ENCODE measurements at places on chromosomes 2 and 18. TPM values are rescaled to one million over a fixed set of nuclear protein-coding genes. Genes with fewer than 3 reads are reported as not detected.

- H3K4me3 ChIP-seq, result no peak overlapping the region
- no peak for DNase-seq
- H3K36me3 ChIP-seq, result no peaks in the 10 kb centered on the region
Measured at GRCh38 chr2:235312571-235312970, 181.3 kb upstream of the AGAP1 start.

Gene SLC5A7
- not detected for total RNA-seq

- no peaks in the 10 kb centered on the region for H3K27me3 ChIP-seq
- H3K27ac ChIP-seq, result no peak overlapping the region
- H3K4me1 ChIP-seq, result no peaks in the 10 kb centered on the region
- H3K4me3 ChIP-seq, result no peak overlapping the region
Measured at GRCh38 chr2:182023235-182023634, 37.6 kb downstream of the PPP1R1C start.

DNA sequence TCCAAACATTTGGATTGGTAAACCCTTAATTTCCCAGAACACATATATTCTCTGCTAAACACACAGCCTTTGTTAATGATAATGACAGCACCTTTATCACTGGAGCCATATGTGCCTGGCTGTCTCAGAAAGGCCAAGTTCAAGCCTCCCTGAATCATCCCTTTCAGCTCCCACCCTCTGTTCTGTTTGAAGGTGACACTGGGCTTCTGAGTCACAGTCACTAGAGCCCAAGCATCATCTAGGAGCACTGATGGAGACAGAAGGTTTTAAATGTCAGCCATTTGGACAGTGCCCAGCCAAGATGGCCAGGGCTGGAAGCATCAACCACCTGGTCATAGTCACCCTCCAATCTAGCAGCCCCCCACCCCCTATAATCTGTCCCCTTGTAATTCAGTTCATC lies 80.6 kb downstream of the NRP2 start:
- no peak for DNase-seq
- no peaks in the 10 kb centered on the region for H3K4me1 ChIP-seq

Gene PSMD1
- 92.8 TPM for total RNA-seq

Gene DLX1
- total RNA-seq, result not detected

Gene CNTNAP5
- not detected for total RNA-seq

GRCh38 chr2:202718614-202719013 lies 83.8 kb downstream of the FAM117B start:
- H3K27me3 ChIP-seq, result no peaks in the 10 kb centered on the region
- peaks cover 19% of the 10 kb centered on the region for H3K4me1 ChIP-seq

GRCh38 chr2:185128346-185128745 lies 530.0 kb downstream of the ZNF804A start:
- no peak overlapping the region for H3K27ac ChIP-seq
- DNase-seq, result no peak
- H3K4me3 ChIP-seq, result no peak overlapping the region
- H3K27me3 ChIP-seq, result no peaks in the 10 kb centered on the region
- H3K4me1 ChIP-seq, result no peaks in the 10 kb centered on the region

GRCh38 chr18:39607034-39607433 lies 2041.4 kb upstream of the CELF4 start:
- no peak overlapping the region for H3K27ac ChIP-seq
- H3K4me1 ChIP-seq, result no peaks in the 10 kb centered on the region
- no peaks in the 10 kb centered on the region for H3K27me3 ChIP-seq
- H3K4me3 ChIP-seq, result no peak overlapping the region

Gene OR6B2
- not detected for total RNA-seq

Gene CFAP53
- 0.21 TPM for total RNA-seq

DNA sequence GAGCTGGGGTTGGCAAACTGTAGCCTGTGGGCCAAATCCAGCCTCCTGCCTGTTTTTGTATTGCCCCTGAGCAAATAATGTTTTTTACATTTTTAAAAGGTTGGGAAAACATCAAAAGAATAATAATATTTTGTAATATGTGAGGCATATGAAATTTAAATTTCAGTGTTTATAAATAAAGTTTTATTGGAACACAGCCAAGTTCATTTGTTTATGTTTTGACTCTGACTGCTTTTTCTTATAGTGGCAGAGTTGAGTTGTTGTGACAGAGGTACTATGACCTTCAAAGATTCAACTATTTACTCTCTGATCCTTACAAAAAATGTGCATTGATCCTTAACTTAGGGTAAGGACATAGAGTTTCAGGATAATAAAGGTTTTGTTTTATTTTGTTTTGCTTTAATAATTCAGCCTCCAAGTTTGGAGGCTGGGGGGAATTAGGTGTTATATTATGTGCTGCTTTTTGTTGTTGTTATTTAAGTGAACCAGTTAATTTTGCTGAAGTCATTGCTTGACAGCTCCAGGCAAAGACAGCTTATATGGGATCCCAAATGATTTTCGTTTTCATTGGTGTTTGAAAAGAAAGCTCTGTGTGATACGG lies 24.5 kb downstream of the SETBP1 start:
- H3K36me3 ChIP-seq, result peaks cover 9% of the 10 kb centered on the region
- H3K27ac ChIP-seq, result no peak overlapping the region
- DNase-seq, result no peak
- H3K4me3 ChIP-seq, result no peak overlapping the region
- H3K27me3 ChIP-seq, result peaks cover 9% of the 10 kb centered on the region
- peaks cover 18% of the 10 kb centered on the region for H3K4me1 ChIP-seq

DNA sequence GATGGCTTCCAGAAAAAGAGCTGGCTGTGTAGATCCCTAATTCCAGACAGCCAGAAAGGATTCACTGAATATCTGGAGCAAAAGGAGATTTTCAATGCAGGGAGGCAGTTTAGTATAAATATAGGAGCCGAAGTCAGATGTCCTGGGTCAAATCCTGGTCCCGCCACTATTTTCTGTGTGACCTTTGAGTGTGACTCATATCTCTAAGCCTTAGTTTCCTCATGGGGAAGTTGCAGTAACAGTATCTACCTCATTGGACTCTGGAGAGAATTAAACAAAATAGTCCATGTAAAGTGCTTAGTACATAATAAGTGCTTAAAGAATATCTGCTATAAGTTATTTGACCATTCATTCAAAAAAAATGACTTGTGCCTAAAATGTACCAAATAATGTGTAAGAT lies 52.1 kb upstream of the ITGA6 start:
- H3K4me1 ChIP-seq, result peaks cover 3% of the 10 kb centered on the region
- H3K4me3 ChIP-seq, result no peak overlapping the region

Gene RGPD3
- total RNA-seq, result 0.31 TPM

Gene OSR1
- total RNA-seq, result not detected

DNA sequence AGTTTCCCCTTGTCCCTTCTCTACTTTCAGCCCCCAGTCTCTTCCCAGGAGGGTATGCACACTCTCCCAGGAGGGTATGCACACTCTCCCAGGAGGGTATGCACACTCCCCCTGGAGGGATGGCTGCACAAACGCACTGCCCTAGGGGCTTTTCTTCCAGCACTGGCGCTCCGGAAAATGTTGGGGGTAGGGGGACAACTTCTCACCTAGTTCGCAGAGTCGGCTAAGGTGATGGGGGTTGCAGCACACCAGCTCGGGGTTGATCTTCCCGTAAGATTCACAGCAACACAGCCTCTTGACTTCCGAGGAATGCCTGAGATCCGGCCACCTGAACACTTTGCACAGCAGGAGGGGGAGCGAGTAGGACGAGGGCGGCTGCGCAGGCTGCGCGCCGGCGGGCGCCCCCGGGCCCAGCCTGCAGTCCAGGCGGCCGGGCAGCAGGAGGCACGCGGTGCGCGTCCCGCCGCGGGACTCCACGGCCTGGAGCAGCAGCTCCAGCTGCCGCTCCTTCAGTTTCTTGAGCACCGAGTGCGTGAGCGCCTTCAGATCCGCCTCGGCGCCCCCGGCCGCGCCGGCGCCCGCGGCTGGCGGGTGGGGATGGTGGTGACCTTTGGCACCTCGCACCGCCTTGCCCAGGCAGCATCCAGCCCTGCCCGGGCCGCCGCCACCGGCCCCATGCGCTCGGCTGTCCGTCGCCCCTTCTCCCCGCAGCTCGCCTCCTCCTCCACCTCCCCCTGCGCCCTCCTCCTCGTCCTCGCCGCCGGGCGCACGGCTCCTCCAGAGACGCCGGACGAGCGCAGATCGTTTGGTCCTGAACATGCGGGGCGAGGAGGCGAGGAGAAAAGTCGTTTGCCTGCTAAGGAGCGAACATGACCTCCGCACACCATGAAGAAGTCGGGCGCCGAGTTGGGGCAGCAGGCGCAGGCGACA lies 894 bp downstream of the SMAD7 start:
- no peaks in the 10 kb centered on the region for H3K27me3 ChIP-seq
- H3K4me3 ChIP-seq, result peak overlapping the region; percentile 100
- peaks cover 50% of the 10 kb centered on the region for H3K36me3 ChIP-seq
- peaks cover 41% of the 10 kb centered on the region for H3K4me1 ChIP-seq

Gene ZSWIM2
- total RNA-seq, result not detected

Gene ZNF385B
- total RNA-seq, result not detected

- peaks cover 12% of the 10 kb centered on the region for H3K27me3 ChIP-seq
- H3K4me1 ChIP-seq, result peaks cover 4% of the 10 kb centered on the region
- peak within 1 kb of the TSS; percentile 19 for H3K27ac ChIP-seq
- peak within 1 kb of the TSS; percentile 9 for H3K4me3 ChIP-seq
- DNase-seq, result no peak
Measured at GRCh38 chr18:33577685-33578517, at the start of gene ASXL3. TSS of gene ASXL3 (plus strand) at chr18:33578219. CDS start at chr18:33578632, 413 bp downstream.

- H3K27me3 ChIP-seq, result peaks cover 2% of the 10 kb centered on the region
- DNase-seq, result peak; percentile 61
- no peaks in the 10 kb centered on the region for H3K4me1 ChIP-seq
- H3K36me3 ChIP-seq, result no peaks in the 10 kb centered on the region
Measured at GRCh38 chr18:48663931-48664847, 125.4 kb downstream of the CTIF start.

DNA sequence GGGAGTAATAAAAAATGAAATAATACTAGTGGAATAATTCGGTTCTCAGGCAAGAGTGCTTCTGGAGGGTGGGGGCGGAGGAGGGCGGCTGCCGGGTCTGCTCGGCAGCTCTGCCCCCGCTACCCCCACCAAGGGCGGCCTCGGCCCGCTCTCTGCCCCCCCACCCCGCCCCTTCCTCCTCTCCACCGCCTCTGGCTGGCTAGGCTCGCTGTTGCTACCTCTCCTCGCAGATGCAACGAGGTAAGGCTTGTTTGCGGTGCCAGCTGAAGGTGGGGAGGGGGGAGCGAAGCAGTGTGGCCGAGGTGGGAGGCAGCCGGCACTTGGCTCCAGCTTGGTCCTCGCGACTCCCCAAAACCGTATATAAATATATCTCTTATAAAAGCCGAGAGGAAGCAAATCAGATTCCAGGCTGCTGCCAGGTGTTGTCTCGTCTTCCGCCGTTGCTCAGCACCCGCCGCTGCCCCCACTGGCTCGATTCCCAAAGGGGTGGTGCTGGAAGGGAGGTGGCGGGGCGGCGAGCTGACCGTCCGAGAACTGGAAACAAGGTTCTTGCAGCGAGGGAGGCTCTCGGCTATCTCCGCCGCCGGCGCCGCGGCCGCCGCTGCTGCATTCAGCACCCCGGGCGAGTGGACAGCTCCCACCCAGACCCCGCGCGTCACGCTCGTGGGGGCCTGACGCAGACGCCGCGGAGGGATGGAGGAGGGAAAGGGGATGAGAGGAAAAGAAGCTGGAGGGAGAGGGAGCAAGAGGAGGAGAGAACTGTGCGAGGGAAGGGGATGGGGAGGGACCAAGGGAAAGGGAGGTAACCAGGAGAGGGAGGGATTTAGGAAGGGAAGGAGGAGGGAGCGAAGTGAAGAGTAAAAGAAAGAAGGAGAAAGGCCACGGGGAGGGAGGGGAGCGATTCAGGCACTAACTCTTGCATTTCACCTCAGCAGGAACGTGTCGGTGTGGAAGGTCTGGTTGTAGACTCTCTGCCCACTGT lies at the start of gene MARCHF4:
Gene MARCHF4 (minus strand): TSS at position 763 of the 982 bp plus-strand sequence. CDS start 2,223 bp downstream, outside the sequence.
- H3K27ac ChIP-seq, result no peak within 1 kb of the TSS
- H3K27me3 ChIP-seq, result peaks cover 55% of the 10 kb centered on the region
- H3K4me3 ChIP-seq, result no peak within 1 kb of the TSS
- peaks cover 14% of the 10 kb centered on the region for H3K4me1 ChIP-seq
- DNase-seq, result peak; percentile 74
- H3K36me3 ChIP-seq, result no peaks in the 10 kb centered on the region

DNA sequence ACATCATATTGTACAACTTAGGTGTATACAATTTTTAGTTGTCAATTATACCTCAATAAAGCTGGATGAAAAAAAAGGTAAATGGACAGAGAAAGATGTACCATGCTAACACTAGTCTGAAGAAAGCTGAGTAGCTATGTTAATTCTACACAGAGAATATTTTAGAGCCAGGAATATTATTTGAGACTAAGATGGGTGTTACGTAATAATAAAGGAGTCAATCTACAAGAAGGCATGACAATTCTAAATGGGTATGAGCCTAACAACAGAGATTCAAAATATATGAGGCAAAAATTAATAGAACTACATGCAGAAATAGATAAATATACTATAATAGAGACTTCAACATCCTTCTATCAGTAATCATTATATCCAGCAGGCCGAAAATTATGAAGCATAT lies 69.1 kb downstream of the CCDC141 start:
- no peak overlapping the region for H3K27ac ChIP-seq
- H3K4me3 ChIP-seq, result no peak overlapping the region
- H3K27me3 ChIP-seq, result no peaks in the 10 kb centered on the region
- no peaks in the 10 kb centered on the region for H3K4me1 ChIP-seq

GRCh38 chr18:60623331-60623730 lies 250.8 kb upstream of the MC4R start:
- no peak for DNase-seq
- no peaks in the 10 kb centered on the region for H3K36me3 ChIP-seq
- no peaks in the 10 kb centered on the region for H3K4me1 ChIP-seq
- no peak overlapping the region for H3K4me3 ChIP-seq

DNA sequence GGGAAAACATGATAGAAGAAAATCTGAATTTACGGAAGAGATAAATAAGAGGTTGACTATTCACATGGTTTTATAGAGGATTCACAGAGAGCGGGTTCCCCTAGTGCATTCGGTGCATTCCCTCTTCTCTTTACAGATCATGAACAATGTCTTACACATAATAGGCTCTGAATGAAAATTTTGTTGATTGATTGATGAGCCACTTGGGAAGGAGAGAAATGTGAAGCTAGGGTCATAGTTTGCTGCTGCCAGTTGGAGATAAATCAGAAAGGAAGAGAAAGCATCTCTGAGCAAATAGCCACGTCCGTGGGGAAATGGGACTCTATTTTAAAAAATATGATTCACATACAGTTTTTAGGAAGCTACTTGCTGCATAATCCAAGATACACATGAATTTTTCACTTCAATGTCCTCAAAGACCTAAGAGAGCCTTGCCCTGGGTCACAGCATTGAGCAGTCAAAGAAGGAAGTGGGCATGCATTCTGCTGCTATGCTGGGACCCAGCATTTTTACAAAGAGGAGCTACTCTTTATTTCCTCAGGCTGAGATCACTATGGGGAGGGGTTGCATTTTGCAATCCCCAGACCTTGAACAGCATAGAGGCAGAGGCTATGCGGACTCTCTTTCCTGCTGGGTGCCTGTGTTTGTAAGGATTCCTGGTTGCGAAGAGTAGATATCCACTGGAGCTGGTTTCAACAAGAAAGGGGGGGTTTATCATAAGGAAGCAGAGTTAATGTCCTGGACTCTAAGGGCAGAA lies 395.3 kb downstream of the TSN start:
- DNase-seq, result no peak
- no peaks in the 10 kb centered on the region for H3K36me3 ChIP-seq
- no peak overlapping the region for H3K27ac ChIP-seq
- no peaks in the 10 kb centered on the region for H3K27me3 ChIP-seq

GRCh38 chr2:31328026-31328425 lies 86.5 kb downstream of the XDH start:
- H3K4me3 ChIP-seq, result no peak overlapping the region
- DNase-seq, result no peak
- H3K4me1 ChIP-seq, result peaks cover 22% of the 10 kb centered on the region
- H3K27me3 ChIP-seq, result peaks cover 8% of the 10 kb centered on the region

Gene RAPGEF4
- total RNA-seq, result 0.63 TPM

- H3K27ac ChIP-seq, result no peak overlapping the region
- no peak overlapping the region for H3K4me3 ChIP-seq
- no peak for DNase-seq
- H3K27me3 ChIP-seq, result no peaks in the 10 kb centered on the region
- H3K36me3 ChIP-seq, result no peaks in the 10 kb centered on the region
- no peaks in the 10 kb centered on the region for H3K4me1 ChIP-seq
Measured at GRCh38 chr2:17171446-17172049, 346.7 kb downstream of the RAD51AP2 start.

Data from activated CD8-positive, alpha-beta T cell treated with anti-CD3 and anti-CD28 coated beads, Interleukin-2, amount 10 ng/mL, durations not matched to agents 7 days and 5 days (primary cell).